ENCODE measurements at places on chromosomes 12 and 14. TPM values are rescaled to one million over a fixed set of nuclear protein-coding genes. Genes with fewer than 3 reads are reported as not detected.

DNA sequence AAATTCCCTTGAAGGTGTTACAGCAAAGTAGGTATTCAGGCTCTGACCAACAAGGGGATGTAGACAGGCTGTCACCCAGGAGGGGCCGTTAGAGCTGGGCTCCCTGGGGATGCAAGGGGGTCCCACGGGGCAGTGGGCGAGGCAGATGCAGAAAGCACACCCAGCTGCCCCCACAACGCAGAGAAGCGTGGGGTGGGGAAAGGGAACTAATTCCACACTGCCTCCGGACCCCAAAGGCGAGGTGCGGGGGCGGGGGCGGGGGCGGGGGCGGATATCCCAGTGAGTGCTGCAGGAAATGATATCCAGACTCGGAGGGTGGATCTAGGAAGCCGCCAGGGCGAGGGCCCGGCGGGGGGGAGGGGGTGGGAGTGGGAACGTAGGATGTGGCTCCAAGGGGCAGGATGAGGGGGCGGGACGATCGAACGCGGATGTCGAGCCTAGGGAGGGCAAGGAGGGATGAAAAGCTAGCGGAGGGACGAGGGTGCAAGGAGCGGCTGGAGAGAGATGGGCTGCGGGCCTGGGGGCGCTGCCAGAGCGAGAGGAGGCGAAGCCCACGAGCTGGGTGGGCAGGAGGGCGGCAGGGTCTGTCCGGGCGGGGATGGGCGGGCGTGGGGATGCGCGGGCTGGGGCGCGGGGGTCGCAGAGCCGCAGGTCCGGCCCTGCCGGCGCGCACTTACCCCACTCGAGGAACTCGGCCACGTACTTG is 874 bp downstream of the CDC42BPB start:
- peak; percentile 82 for DNase-seq

GRCh38 chr12:119025786-119026185 is 44.4 kb downstream of the SRRM4 start:
- DNase-seq: no peak

DNA sequence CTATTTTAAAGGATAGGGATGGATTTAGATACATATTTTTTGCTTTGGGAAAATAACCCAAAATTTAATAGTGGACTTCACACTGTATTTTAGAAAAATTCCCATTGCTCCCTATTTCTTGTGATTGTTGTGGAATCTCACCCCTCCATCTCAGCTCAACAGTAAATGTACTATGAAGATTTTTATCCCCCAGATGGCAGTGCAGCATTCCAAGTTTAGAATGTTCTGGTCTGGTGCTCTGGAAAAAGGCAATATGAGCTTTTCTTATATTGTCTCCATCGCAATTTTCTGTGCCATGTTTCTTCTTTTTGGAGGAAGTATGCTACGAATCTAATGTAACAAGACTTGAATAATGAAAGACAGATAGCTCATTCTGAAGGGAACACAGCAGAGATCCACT is 471.7 kb upstream of the SYT1 start:
- DNase-seq: no peak

DNA sequence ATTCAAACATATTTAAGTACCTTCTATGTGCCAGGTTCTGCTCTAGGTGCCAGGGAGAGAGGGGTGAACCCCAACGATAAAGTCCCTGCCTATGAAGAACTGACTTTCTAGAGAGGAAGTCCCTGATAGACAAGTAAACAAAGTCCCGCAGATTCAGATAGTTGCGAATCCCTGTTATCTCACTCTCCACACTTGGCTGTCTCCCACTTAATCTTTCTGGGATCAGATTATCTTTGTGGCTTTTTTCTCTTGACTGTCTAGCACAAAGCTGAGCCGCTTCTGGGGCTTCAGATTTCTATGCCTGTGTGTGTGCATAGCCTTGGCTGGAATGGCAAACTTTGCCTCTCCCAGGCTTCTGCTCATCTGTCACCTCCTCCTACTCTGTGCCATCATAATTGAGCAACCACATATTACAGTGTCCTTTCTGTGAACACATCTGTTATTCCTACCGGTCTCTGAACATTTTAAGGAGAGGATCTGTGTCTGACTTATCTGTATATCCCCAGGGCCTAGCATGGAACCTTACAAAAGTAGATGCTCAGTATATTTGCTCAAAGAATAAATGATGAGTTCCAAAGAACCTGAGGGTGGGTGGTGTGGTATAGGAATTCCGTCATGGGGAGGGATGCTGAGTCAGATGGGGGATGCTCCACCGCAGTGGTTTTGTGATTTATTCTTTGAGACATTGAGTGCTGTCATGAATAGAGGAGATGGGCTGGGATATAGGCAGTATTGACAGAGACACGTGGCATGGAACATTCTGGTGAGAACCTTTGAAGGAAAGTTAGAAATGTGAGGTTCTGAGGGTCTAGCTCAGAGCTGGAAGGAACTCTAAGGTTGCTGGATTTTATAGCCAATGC is 28.5 kb downstream of the RGS6 start:
- no peak for DNase-seq

DNA sequence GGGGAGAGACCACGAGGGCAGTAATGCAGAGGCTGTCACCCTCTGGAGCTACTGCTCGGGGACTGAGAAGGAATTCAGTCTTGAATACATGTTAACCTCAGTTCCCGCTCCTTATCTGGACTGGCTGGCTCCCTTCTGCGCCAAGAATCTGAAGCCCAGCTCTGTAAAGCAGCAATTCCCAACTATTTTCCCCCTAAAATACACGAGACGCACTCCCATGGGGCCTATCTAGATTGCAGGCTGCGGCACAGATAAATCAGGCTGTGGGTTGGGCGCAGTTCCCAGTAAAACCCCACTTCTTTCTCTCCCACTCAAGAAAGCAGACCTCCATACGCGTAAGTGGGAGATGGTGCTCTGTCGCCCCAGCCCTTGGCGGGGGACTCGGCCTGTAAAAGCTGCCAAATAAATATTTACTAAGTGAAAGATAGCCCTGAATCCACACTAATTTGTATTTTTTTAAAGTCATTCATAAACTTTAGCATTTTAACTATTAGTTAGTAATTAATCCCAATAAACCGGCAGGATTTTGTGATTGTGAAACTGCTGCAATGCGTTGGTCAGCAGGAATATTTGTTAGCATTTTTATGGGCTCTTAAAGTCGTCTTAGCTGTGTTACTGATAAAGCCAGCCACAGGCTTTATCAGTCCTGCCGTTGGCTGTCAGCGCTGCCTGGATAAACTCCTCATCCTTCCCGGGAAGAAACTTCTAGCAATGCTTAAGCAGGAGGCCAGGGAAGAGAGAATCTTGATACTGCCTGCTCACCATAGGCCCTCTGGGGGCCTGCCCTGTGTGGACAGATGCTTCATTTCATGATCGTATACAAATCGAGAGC is 17.8 kb downstream of the FBXL14 start:
- no peak for DNase-seq

DNA sequence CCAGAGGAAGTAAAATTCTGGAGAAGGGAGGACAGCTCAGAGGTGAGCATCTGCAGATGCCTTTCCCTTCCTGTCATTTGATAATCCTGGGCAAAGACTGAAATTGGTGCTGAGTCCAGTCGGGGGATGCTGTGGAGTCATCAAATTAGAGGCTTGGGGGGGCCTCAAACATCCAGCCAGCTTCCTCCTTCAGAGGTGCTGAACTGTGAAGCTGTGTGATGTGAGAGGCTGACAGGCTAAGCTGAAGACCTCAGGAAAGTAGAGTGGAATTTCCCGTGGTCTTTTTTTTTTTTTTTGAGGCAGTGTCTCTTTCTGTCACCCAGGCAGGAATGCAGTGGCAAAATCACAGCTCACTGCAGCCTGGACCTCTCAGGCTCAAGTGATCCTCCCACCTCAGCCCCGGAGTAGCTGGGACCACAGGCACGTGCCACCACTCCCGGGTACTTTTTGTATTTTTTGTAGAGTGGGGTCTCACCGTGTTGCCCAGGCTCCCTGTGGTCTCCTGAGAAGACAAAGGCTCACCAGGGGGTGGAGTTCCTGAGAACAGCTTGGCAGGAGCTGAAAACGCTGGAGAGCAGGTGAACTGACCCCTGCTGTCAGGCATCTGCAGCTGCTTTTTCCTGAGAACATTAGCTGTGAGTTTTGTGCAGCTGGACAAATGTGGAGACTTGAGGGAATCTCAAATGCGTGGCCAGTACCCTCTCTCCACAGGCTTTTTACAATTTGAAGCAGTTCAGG is 6.1 kb upstream of the TCL1B start:
- DNase-seq: no peak

DNA sequence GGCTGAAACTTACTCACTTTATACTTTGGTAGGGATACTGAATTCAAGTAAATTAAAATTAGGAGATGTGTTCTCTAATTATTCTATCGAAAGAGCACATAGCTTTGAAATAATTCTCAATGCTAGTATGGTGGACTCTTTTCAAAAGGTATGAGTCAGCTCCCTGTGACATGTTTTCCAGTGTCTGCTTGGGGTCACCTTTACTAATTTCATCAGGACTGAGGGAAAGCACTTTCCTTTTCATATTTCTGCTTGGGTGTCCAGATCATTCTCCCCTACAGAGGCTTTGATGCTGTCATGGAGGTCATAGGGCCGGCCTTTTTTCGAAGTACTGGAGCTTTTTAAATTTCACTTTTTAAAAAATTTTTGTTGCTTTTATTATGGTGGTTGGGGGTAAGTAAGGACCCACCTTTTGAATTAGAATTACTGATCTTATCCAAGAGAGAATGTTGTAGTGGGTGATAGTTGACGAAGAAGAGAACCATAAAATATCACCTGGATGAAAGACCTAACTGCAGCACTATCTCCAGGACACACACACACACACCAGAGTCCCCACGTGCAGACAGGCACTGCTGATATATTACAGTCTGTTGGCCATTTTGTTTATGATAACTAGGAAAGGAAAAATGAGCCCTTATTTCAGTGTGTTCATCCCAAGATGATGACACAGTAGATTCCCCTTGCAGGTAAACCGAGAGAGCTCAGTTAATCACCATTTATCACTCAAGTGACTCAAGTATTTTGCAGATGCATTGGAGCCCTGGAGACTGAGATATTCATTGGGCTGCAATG is 558.6 kb downstream of the DIO2 start:
- DNase-seq: no peak

- DNase-seq: no peak
Observed at GRCh38 chr14:90040411-90040810, 21.4 kb upstream of the KCNK13 start.

DNA sequence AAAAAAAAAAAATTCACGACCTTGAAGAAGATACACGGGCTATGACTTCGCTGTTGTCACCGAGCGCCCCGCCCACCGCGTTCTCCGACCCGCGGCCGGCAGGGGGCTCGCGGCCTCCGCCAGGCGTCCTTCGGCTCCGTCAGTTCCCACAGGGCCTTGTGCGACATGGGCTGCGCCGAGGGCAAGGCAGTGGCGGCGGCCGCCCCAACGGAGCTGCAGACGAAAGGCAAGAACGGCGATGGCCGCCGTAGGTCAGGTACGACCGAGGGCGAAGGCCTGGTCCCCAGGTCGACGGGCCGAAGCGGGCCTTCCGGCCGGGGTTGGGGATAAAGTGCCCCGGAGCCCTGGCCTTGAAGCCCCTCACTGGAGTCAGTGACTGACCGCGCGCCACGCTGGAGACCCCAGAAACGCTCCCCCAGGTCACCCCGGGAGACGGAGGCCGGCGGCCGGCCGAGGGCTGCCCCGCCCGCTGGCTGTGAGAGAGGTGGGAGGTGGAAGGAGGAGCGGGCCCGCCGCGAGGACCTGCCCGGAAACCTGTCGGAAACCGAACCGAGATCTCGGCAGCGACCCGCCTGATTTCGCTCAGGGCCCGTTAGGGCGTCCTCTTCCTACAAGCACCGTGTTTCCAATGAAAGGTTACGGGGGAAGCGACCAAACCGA is at the start of gene TXNRD1:
Gene TXNRD1, plus strand, starts transcription at position 142 of the 660 bp plus-strand sequence. Its CDS starts 24 bp downstream, at position 166.
- DNase-seq: peak; percentile 75

DNA sequence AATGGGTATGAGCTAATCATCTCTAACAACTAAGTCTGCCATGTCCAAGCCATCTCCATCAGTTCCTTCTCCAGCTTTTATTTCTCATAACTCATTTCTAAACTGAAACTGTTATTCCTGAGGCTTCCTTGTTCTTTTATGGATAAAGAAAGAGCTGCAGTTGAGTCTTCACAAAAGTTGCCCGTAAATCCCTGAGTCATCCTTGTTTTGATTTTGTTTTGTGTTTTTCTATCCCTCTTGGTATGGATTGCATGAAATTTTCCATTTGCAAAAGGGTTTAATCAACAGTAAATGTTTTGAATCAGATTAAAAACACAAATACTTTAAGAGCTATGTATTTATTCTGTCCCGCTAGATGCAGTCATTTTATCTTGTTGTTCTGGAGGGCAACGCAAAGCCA is 290.6 kb downstream of the EGLN3 start:
- no peak for DNase-seq

- DNase-seq: no peak
Observed at GRCh38 chr14:83196236-83196635, 1662.6 kb upstream of the SEL1L start.

- peak; percentile 90 for DNase-seq
Observed at GRCh38 chr14:68379510-68380328, 413.1 kb downstream of the ZFP36L1 start.

GRCh38 chr12:57496822-57497221 is 9.0 kb downstream of the MARS1 start:
- DNase-seq: no peak

DNA sequence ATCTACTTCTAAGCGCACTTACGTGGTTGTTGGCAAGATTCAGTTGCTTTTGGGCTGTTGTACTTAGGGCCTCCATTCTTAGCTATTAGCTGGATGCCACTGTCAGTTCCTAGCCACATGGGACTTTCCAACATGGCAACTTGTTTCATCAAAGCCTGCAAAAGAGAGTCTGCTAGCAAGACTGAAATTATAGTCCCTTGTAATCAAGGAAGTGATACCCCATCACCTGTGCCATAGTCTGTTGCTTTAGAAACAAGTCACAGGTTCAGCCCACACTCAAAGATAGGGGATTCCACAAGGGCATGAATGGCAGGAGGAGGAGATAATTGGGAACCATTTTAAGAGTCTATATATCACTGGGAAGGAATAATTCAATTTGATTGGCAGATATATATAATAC is 27.1 kb upstream of the SLC17A8 start:
- DNase-seq: no peak

DNA sequence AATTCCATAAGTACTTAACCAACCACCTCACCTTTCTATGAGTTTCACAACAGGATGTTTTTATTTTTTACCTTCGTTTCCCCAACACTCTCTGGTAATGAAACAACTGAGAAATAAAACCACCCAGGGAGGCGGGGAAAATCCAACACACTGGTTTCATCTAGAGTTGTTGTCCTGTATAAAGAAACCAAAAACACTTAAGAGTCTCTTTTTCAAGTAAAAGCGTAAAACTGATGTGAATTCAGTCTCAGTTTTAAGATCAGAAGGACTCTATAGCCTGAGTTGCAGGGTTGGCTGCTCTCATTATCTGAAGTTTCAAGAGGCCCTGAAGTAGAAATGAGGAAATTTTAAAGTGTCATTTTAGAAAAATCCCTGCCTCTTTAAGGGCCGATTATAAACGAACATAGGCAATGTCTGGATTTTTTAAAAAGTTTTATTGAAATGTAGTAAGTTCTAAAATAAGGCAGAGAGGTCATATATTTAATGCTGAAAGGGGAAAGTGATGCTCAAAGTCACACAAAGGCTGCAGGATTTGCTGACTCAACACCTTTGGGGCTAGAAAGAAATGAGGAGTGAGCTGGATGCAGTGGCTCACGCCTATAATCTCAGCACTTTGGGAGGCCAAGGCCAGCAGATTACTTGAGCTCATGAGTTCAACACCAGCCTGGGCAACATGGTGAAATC is 27.2 kb downstream of the HIGD1C start:
- no peak for DNase-seq

- DNase-seq: no peak
Observed at GRCh38 chr12:132729541-132730320, 19.1 kb downstream of the PGAM5 start.

Gene TMEM116
- total RNA-seq: 9.3 TPM

Gene RIMKLB
- 8.9 TPM for total RNA-seq

Gene TSHR
- total RNA-seq: not detected

Gene TC2N
- 97.2 TPM for total RNA-seq

Gene OLR1
- total RNA-seq: not detected

Measured in left colon (tissue), 2 donors.